ENCODE measurements at places on chromosomes 3 and 15. TPM values are rescaled to one million over a fixed set of nuclear protein-coding genes. Genes with fewer than 3 reads are reported as not detected.

UACA gene
- 20.2 TPM for total RNA-seq

DNA sequence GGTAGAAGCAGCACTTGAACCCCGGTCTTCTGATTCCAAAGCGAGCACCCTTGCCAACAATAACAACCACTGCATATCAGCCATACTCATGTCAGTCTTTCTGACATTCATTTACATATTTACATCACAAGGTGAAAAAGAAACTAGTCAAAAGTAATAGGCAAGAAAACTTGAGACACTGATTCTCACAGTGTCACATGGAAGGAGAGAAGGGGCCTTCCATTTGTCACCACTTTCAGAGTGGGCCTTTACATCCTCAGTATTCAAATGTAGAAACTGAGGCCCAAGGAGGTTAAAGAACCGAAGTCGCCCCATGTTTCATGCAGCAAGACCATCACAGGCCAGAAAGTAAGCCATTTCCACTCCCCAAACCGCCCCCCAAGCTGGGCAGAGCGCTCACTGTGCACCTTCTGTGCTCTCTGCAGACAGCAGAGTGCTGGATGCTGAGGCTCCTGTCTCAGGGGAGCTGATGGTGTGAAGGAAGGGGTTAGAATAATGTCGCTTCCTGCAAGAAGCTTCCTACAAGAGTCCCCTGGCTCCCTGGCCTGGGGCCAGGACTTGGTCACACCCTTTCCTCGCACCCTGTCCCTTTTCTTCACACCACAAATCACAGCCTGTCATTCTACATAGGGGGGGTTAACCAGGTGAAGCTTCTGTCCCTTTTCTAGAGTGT is 260.1 kb downstream of the UACA start:
- no peak for DNase-seq

GHRL gene
- not detected for total RNA-seq

FANCD2 gene
- 14.5 TPM for total RNA-seq

GRCh38 chr3:194556086-194557056 is 69.6 kb upstream of the ATP13A3 start:
- peak; percentile 17 for DNase-seq

SYNPR gene
- total RNA-seq: not detected

SNX33 gene
- 27.3 TPM for total RNA-seq

DNA sequence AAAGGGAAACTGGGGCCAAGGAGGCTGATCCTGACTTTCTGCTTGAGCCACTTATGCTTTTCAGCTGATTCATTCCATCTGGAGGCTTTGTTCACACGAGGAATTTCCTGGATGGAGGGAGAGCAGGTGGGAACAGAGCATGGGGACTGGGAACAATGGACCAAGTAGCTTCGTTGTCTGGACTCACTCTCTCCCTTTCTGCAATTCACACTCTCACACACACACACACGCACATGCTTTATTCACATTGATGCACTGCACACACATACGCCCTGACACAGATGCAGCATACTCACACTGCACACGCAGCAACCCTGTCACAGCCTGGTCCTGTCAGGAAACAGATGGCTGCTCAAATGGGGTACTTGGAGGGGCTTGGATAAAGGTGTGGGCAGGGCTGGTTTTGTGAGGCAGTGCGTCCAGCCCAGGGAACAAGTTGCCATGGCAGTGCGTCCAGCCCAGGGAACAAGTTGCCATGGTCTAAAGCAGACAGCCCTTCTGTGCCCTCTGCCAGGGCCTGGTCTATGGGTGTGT is 19.8 kb upstream of the CHCHD6 start:
- DNase-seq: no peak

DNA sequence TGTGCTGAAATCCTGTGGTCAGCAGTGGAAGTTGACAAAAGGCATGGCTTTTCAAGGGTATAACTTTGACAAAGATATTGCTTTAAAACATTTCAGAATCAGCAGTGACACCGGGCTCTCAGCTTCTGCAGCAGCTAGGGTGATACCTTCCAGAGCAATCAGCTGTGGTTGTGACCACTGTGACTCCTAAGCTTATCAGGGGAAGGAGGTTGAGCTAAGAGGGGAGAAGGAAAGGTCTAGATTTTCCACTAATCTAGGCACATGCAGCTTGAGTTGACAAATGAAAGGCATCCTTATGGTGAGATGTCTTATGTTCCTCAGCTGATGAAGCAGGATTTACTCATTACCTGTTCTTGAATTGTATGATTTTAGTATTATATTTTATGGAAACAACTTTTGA is 16.3 kb upstream of the LRRFIP2 start:
- DNase-seq: no peak

GRCh38 chr3:190692256-190692655 is 170.2 kb downstream of the GMNC start:
- no peak for DNase-seq

COL7A1 gene
- total RNA-seq: 0.10 TPM

- no peak for DNase-seq
Measured at GRCh38 chr3:170346481-170347392, 10.8 kb upstream of the SKIL start.

DNA sequence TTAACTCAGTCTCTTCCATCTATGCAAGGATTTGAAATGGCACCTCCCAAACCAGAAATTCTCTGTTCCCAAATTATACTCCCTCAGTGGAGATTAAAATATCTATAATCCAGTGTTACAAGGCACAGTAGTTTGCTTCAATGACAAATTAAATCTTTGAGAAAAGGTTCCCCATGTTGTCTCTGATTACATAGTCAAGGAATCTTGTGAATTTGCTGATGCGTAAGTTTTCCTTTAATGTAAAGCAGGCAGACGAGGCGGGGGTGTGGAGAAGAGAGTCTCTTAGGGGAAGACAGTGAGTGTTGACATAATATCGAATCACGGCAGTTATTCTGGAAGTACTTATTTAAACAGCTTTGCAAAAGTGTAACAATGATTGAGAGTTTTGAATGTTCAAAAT is 236.4 kb upstream of the RARB start:
- no peak for DNase-seq

CADPS gene
- 0.13 TPM for total RNA-seq

GRCh38 chr3:188875413-188875812 is 296.4 kb upstream of the TPRG1 start:
- no peak for DNase-seq

- peak; percentile 33 for DNase-seq
Measured at GRCh38 chr15:62928242-62928999, 114.1 kb upstream of the TPM1 start.

GOLGA8T gene
- not detected for total RNA-seq

- no peak for DNase-seq
Measured at GRCh38 chr15:45630917-45631691, 3.7 kb upstream of the SQOR start.

IL17RB gene
- 17.0 TPM for total RNA-seq

DNA sequence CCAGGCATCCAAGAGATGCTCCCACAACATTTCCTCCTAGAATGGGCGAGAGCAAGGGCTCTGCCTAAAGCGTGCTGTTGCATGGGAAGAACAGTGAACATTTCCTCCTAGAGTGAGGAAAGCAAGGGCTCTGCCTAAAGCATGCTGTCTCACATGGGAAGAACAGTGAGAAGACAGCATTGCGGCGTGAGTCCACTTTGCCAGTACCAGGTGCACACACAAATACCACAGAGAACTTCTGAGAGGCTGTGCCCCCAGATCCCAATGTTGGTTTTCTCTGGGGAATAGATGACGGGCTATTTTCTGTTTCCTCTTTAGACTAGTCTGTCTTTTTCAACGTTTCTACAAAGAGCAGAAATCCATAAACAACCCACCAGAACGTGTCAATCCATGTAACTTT is 142.9 kb downstream of the LRRK1 start:
- no peak for DNase-seq

GASK1A gene
- not detected for total RNA-seq

TPRG1 gene
- 0.21 TPM for total RNA-seq

DNA sequence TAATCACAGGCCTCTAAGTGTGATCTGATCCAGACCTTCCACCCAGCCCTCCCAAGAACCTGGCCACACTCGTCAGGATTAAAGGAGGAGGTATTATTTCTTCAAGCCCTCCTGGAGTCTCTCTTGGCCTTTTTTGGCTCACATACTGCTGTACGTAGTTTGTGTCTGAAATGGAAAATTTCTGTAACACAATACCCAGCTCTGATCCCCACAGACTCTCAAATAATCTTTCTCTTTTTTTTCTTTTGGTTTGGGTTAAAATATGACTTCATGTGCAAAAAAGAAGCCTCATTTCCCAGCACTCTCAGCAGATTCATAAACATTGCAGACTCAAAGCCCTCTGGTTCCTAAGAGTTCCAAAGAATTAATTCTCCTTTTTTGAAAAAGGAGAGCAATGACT is 96.5 kb upstream of the PHLDB2 start:
- DNase-seq: no peak

DNA sequence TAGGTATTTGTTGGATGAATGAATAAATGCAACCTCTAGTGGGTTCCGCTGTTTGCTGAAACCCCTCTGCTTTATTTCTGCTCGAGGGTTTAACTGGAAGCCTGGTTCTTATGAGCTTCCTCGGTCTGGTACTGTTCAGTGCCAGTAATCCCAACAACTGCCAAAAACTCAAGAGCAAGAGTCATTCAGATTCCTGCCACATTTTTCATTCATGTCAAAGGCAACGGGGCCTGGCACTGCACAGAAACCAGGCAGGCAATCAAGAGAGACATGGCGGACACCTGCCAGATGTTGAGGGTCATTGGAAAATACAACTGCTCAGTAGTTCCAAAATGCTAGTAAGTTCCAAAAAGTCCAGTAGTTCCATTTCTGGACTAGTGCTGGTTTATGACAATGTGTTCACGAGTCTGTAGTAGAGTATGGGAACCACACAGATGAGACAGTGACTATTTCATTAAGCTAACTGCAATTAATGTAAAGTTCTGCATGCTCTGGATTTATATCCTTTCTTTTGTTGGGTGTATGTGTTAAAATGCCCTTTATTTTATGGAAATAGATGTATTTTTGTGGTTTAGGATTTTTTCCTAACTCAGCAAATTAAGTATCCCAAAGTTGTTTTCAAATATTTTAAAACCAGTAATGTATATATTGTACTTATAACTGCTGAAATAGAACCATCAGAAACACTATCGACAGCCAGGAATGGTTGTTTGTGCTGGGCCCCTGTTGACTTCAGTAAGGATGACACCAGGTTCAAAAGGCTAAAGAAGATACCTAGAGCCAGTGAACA is 22.7 kb upstream of the TMEM41A start:
- no peak for DNase-seq

MAGI1 gene
- total RNA-seq: 15.6 TPM

PIERCE2 gene
- 0.86 TPM for total RNA-seq

DNA sequence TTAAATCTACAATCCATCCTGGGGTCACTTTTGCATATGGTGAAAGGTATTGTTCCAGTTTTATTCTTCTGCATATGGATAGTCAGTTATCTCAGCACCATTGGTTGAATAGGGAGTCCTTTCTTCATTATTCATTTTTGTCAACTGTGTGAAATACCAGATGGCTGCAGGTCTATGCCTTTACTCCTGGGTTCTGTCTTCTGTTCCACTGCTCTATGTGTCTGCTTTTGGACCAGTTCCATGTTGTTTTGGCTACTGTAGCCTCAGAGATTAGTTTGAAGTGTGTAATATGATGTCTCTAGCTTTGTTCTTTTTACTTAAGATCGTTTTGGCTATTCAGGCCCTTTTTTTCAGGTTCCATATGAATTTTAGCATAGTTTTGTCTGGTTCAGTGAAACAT is 795.8 kb downstream of the OTOL1 start:
- no peak for DNase-seq

DNA sequence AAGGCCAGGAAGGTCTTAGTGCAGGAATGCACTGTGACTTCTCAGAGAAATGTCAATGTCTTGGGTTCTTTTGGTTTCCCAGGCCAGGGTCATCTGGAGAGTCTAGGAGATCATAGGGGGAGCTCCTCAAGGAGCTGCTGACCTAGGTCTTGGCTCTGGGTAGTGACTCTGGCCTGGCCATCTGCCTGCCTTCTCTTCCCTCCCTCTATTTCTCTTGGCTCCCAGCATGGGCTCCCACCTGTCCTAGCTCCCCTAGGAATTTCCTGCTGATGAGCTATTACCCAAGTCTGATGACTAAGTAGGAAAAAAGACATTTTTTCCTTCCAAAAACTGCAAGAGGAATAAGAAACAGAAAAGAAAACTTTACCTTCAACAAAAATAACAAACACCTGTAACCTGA is 57.4 kb downstream of the BSN start:
- DNase-seq: no peak

DNA sequence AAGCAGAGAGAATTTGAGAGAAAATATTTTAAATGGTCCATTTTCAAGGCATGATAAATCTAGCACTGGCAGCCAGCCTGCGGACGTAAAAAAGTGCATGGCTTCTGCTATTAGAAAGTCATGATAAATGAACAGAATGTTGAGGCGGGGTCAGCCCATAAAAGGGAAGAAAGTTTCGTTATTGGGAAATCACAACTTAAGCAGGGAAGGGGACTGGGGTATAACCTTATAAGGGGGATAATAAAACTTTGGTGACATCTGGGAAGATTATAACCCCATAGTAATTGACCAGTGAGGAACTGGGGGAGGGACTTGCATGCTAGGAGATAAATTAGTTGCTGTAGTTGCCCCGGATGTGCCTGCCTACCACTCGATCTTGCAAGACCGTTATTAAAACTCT is 88.4 kb upstream of the PLSCR4 start:
- no peak for DNase-seq

GRCh38 chr15:93088200-93088980 is 621 bp downstream of the RGMA start:
- DNase-seq: no peak

PLXNA1 gene
- 92.8 TPM for total RNA-seq

DNA sequence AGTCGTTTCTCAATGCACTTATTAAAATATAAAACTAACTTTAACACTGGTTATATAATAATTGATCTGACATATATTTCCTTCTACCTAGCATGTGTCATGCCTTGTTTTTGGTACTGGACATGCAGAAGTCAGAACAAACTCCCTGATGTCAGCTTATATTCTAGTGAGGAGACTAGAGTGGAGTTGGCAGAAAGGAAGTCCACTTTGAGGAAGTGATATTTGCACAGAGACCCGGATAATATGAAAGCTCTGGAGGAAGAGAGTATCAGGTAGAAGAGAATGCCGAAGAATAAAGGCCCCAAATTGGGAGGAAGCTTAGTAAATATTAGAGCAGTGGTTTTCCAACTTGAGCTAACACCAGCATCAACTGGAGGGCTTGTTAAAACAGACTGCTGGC is 24.6 kb upstream of the ZNF280D start:
- DNase-seq: no peak

- no peak for DNase-seq
Measured at GRCh38 chr3:179450901-179451264, 387 bp downstream of the GNB4 start.

GRAMD1C gene
- 0.10 TPM for total RNA-seq

GRCh38 chr3:189355481-189356201 is 183.9 kb downstream of the TPRG1 start:
- DNase-seq: peak; percentile 38

DNA sequence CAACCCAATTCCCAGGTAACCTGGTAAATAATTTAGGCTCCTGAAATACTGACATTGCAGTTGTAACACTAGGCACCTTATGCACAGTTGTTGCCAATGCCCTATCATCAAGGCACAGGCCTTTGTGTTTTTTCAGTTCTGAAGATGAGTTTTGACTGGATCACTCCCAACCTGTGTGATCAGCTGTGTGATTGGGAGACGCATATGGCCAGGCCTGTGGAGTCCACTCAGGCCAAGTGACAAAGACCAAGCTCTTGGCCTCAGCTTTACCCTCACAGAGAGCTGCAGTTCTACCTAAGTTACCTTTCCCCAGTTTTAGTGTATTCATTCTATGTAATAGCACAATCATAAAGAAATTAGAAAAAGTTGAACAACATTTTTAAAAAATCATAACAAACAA is 19.2 kb upstream of the AQP9 start:
- no peak for DNase-seq

All from HT-29 (cell line).